Activated CD8-positive, alpha-beta memory T cell treated with anti-CD3 and anti-CD28 coated beads, Interleukin-2, amount 50 U/mL, for 4 hours (primary cell): ENCODE measurements at places on chromosomes 5 and 9.

DNA sequence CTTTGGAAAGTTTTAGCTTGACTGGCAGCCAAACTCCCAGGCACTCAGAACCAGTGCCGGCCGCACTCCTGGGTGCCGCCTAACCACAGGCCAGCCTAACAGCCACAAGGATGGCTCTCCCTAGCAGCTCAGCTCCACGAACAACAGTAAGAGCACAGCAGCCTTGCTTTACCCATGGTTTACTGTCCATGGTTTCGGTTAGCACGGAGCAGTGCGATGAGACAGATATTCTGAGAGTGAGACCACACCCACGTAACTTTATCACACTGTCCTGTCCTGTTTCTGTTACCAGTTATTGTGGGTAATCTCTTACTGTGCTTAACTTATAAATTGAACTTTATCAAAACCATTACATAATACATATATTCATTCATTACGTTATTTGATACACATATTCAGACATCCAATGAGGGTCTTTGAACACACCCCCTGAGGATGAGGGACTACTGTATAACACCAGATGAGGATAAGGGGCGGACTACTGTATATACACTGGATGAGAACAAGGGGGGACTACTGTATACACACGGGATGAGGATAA is 12.4 kb downstream of the CLPTM1L start:
- no peak for DNase-seq

- no peak for DNase-seq
These were observed 116.9 kb downstream of the ARRDC3 start for GRCh38 chr5:91266184-91266705.

- no peak for DNase-seq
These were observed 552.2 kb upstream of the RIOK2 start for GRCh38 chr5:97735209-97735608.

- no peak for DNase-seq
These were observed 32.8 kb upstream of the LAMC3 start for GRCh38 chr9:130975932-130976841.

DNA sequence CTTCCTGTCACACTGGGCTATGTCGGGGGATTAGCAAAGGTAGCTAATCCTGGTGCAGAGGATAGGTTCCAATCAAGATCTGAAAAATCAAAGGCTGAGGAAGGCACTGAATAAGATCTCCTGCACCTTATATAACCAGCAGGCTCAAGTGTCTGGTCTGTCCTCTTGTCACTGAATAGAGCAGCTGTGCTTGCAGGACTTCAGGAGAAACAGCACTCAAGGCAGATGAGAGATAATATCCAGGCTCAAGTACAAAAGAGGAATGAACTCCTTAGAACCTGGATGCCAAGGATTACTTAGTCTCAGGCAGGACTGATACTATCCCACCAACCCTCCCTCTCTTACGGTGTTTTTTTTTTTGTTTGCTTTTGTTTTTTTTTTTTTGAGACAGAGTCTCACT is 108.8 kb upstream of the LRRTM2 start:
- no peak for DNase-seq

- no peak for DNase-seq
These were observed 8.3 kb downstream of the AHRR start for GRCh38 chr5:329768-330167.

- no peak for DNase-seq
These were observed 71.2 kb downstream of the ZCCHC7 start for GRCh38 chr9:37191403-37192089.

DNA sequence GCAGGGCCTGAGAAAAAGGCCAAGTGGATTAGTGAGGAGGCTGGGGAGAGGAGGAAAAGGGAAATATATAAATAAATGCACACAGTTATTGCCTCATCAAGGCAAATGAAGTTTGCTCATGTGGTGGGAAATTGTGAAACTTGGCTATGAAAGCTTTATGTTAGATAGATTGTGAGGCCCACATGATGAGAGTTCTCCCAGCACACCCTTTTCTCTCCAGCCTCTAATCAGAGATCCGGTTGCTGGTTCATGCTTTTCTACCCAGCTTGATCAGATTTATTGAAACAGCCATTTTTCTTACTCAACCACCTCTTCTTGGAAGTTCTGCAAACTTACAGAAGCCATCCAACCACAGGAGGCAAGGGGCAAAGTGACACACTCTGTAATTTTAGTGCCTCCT is 125.8 kb upstream of the KLF4 start:
- no peak for DNase-seq

- DNase-seq, result no peak
These were observed 45.3 kb downstream of the PRRC2B start for GRCh38 chr9:131439224-131439623.

DNA sequence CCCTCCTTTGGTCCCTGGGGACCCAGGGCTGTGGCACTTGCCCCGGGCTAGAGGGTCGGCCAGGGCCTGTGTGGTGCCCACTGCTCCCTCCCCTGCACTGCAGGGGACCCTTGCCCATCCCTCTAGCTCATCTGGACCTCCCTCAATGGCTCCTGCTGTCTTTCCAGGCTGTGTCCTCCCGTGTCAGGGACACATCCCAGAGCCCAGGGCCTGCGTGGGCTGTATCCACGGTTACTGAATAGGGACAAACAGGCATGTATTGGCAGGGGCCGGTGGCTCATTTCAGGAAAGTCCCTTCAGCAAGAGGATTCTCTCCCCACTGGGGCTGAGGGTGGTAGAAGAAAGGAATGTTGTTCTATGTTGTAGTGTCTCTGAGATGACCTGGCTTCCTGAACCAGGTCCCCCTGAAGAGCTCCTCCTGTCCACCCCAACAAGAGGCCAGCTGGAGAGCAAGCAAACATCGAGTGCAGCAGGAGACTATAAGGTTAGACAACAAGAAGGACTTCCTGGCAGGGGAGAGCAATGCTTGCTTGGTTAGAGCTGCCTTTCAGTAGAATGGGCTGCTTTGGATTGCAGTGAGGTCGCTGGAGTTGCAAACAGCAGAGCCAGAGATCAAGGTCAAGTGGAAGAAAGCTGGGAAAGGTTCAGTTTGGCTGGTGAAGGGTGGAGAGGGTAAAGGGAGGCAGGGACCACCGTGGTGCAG is 1.0 kb upstream of the CRB2 start:
- DNase-seq, result no peak

DNA sequence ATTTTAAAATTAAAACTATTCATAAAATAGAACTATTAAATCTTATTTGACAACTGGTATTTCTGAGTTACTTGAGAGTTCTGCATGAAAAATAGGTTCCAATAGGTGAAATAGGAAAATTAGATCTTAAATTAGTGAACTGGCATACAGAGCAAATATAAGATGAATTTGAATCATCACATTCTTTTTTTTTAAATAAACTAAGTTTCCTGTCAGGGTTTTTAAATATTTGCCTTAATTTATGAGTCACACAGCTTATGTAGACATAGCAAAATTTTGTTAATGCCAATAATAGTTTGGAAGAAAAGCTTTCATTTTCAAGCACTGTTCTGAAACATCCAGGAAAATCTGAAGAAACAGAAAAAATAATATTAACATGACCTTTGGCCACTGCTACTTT is 311.7 kb upstream of the HAPLN1 start:
- no peak for DNase-seq

DNA sequence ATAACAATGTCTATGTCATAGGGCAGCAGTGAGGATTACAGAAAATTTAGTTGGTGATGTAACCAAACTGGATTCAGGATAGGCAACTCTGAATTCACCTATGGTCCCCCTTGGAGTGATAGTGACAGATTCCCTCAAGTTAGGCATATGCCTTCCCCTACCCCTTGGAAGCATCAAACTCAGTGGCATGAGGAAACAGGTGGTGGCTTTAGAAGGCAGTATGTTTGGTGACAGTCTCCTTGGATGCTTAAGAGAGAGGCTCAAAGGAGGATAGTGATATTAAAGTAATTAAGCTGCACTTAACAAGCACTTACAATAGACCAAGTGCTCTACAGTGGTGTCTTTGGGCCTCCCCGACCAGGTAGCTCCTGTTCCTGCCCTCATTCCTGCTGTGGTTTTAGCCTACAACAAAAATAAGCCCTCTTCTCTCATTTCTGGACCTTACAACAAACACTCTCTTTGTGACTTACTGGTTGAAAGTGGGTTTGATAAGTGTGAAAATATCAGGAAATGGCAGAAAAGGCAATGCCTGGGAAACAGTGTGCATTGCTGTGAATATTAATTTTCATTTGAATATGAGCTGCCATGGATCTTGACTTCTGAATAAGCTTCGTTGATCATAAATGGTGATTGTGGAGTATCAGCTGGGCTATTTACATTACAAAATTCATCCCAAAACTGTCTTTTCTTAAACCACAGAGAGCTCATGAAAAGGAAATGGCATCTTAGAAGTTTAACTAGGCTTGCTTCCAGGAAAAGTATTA is 29.2 kb downstream of the NR4A3 start:
- no peak for DNase-seq

DNA sequence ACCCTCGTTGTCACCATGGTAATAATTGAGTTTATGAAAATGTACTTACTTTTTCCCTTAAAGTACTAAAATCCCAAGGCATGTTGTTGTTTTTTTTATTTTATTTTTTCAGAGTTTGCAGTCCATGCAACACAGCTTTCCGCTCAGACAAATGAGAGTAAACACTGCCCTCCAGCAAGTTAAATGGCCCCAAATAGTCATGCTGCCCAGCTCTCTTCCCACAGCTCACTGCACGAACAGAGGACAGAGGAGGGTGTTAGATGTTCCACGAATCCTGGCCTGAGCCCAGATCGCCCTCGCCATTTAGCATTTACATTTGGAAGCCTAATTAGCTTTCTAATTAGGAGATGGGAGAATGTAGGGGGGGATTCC is 1.9 kb downstream of the NIM1K start:
- DNase-seq, result no peak
